ENCODE measurements at places on chromosomes 5 and 9.
A peak's percentile ranks its signal among the peaks of the same experiment; 100 is the strongest.

DNA sequence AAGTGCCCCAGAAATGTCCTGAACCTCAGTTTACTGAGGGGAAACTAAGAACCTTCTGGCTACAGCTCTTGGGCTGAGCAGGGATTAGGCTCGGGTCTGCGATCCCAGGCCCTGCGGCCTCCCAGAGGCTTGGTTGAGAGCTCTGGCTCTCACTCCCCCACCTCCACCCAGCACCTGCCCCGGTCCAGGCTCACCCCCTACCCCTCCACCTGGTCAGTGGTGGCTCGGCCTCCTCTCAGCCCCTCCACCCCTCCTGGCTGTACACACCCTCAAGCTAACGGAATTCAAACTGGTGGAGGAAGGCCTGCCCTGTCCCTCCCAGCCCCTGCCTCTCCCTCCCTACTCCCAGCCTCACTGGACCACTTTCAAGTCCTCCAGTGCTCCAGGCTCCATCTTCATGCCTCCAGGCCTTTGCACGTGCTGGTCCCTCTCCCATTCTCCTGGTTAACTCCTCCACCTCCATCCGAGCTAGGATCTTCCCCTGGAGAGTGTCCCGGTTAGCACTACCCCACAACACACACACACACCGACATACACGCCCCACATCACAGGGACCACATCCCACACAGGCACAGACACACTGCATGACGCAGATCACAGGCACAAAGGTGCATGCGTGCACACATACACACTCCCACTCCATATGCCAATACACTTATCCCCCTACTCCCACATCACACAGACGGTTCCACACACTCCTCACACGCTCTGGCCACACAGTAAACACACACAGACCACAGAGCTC lies 130.9 kb downstream of the C9orf50 start:
- DNase-seq = peak; percentile 62

DNA sequence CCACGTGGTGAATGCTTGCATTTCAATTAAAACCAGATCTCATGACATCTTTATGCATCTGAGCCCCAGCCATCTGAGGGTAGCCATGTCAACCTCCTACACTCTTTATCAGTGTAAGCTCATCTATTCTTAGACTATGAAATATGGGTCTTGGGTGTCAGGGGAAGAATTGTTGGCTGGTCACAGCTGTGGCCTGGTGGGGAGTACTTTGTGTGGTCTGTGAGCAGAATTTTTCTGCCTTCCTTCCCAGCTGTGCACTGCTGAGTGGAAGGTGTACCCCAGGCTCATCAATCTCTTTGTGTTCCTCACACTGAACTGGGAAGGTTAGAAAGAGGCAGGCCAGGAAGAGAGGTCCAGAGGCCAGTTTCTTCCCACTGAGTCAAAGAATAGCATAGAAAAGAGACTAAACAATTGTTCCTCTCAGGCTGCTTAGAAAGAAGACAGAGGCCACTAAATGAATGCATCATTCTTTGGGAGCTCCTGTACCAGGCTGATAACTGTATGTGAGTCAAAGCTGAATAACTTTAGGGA lies 202.7 kb upstream of the RGMB start:
- no peak for DNase-seq

GRCh38 chr5:179054036-179054785 lies 6.0 kb upstream of the ZNF354C start:
- DNase-seq = no peak

- DNase-seq = no peak
These were observed 60.5 kb downstream of the ZFAND5 start for GRCh38 chr9:72304538-72304937.

- DNase-seq = no peak
These were observed 32.1 kb downstream of the KCTD16 start for GRCh38 chr5:144202726-144203125.

DNA sequence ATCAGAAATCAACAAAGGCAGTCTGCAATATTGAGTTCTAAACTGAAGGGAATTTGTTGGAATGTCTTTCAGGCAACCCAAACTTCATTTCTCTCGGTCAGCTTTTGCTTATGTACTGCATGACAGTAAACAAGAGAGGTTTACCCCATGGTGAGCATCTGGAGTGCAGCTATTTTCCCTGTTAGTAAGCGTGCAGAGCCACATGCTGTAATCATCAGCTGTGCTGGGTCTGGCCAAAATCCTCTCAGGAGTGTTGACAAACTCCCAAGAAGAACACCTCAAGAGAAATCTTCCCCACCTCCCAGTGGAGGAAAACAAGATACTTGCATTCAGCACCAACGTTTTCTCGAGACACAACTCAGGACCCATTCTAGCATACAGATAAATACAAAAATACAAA lies 83.6 kb upstream of the ADAMTSL1 start:
- no peak for DNase-seq

GRCh38 chr5:10627160-10627701 lies 63.4 kb downstream of the ANKRD33B start:
- DNase-seq = no peak

GRCh38 chr9:135357863-135358551 lies 121.6 kb upstream of the PPP1R26 start:
- DNase-seq = no peak

DNA sequence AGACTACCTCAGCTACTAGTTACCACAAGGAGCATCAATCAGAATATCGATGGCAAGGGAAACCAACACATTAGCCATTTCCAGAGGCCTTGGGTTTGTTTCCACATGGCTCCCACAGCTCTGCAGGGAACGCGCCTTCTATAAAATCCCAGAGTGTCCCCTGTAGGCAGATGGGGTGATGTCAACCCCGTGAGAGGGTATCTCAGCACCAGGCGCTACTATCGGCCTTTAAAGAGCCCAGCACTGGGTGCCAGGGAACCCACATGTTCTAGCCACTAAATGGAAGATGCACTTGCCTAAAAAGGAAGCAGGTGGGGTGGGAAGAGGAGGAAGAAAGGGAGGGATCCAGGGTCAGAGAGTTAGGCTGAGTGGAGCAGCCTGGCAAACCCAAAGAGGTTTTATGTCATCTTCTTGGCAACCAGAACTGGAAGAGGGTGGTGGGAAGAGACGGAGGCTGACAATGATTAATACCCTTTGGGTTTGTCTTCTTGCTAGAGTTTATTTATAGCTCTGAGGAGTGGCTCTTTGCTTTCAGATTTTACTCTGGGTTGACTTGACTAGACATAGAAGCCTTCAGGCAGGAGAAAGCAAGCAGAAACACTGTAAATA lies 19.9 kb downstream of the MACROH2A1 start:
- DNase-seq = no peak

DNA sequence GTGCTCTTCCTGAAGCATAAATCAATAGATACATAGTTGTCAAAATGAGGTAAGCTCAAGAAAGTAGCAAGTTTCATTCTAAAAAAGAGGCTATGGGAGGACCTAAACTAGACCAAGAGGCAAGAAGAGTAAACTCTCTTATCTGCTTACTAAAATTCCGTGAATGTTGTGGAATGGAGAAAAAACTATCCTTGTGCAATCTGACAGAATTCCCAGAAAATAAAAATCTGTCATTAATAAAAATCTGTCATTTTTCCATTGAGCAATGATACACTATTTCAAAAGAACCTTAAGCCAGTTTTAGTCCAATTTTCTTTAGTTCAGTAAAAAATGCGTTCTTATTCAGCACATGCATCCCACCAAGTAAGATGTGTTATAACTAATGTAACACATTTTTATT lies 15.9 kb upstream of the FANCC start:
- no peak for DNase-seq

DNA sequence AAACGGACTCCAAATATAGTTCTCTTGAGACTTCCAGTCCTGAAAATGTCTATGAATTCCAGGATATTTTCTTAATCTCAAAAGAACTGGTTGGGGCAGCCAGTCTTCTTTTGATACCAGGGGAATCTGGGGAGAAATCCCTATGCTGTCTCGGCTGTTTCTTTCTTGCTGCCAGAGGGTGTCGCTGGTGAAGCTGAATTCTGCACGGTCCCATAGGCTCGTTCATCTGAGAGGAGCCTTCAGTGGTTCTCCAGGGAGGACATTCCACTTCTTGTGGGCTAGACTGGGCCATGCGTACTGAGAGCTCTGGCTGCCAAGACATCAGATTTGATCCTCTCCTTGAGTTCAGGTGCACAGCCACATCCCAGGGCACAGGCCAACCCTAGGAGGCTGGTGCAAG lies 155.0 kb upstream of the CLINT1 start:
- no peak for DNase-seq

All from T-cell (primary cell).